ENCODE measurements at places on chromosomes 4 and X.

GRCh38 chr4:47530801-47531200 lies 45.7 kb downstream of the ATP10D start:
- no peak for DNase-seq

GRCh38 chr4:86818211-86818610 lies 31.0 kb downstream of the SLC10A6 start:
- no peak for DNase-seq

GRCh38 chrX:105483011-105483410 lies 262.5 kb upstream of the TEX13A start:
- no peak for DNase-seq

DNA sequence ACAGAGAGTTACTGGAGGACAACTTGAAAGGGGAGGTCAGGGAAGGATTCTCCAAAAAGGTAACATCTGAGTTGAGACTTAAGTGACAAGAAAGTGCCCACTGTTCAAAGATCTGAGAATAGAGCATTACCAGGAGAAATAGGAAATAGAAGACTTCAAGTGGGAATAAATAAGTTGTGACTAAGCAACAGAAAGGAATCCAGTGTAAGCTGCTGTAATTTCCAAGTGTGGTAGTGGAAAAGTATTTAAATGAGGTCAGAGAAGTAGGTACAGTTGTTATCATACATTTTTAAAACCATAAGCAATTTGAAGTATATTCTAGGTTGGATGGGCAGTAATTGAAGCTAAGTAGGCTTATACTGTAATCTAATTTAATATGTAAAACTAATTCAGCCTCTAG lies 211.9 kb downstream of the FBXO8 start:
- DNase-seq: no peak

DNA sequence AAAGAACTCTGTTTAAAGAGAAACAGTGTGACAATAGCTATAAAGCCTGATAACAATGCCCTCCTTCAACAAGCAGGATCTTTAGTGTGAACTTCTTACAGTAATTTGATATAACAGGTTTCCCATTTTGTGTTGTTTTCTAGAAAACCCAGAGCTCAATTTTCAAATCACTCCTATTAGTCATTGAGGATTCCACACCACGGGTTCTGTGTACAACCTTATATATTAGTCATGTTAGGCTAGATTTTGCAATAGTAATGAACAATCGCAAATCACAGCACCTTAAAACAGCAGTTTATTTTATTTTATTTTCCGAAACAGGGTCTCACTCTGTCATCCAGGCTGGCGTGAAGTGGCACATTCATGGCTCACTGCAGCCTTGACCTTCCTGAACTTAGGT lies 1020.9 kb upstream of the INTU start:
- DNase-seq: peak; percentile 5

DNA sequence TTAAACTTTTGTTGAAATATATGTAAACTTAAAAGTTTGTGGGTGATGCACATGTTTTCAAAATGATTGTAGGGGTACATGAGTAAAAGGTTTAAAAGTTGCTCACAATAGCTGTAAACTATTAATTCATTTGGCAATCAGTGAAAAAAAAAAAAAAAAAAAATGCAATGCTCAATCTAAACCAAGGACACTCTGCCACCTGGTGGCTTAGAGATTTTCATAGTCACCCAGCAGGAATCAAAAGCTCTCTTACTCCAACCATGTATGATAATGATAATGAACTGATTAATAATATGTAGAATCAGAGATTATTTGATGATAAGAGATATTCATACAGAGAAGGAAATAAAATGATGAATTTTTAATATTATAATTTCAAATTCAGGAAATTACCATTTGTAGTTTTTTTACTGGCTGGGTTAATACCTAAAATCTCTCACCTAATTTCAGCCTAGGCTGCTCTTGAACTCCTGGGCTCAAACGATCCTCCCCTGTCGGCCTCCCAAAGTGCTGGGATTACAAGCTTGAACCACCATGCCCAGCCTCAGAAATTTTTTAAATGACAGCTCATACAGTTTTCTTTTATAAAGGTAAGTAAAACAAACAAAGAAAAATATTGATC lies 46.9 kb upstream of the SLC25A4 start:
- no peak for DNase-seq

DNA sequence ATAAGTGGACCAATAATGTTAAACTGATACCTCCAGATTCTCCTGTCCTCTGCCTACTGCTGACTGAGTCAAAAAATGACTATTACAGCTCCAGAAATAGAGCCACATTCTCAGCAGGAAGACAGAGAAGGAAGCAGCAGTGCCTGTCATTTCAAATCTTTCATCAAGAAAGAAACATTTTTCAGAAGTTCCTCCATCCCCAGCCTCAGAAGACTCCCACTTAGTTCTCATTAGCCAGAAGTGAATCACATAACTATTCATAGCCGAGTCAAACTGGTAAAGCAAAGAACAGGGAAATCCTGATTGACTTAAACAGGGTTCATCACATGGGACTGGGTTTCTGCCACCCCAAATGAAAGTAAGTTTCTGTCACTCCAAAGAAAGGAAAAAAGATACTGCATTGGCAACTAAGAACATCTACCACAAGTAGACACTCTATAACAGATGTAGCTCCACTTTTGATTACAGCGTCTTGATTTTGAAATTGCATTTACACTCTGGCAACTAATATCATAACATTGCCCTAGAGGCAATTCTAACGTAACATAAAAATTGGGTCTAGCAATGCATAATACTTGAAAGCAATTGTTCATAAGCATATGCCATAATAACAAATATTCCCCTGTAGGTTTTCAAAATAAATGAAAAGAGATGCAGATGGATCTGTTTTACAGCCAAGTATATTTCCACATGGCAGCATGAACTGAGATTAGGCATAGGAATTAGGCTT lies 599.8 kb downstream of the GALNTL6 start:
- no peak for DNase-seq

GRCh38 chr4:127214016-127214415 lies 418.7 kb upstream of the INTU start:
- DNase-seq: no peak

DNA sequence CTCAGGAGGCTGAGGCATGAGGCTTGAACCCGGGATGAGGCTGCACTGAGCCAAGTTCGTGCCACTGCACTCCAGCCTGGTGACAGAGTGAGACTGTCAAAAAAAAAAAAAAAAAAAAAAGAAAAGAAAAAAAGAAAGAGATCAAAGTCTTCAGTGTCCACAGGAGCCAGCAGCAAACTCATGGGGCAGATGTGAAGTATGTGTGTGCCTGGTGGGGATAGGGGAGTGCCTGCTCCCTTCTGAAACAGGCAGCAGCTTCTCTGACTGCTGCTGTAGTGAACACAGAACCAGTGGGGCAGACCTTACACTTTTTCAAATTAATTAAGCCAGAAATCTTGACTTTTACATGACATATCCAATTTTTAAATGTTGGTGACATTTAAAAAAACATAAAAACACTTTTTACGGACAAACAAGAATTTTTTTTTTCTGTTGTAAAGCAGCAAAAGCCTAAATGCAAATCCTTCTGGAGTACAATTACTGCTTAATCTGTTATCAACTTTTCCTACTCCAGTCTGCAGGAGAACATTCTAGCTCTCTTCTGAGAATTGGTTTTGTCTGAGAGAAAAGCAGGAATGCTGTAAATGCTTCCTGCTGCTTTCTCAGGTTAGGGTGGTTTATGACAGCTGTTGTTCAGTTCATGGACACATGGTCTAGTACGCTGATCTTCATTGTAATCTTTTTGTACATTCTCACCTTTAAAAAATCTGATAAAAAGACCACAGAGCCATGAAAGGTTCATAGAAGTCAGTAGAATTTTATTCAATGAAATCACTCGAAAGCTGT lies 311.1 kb downstream of the CAMK2D start:
- no peak for DNase-seq

DNA sequence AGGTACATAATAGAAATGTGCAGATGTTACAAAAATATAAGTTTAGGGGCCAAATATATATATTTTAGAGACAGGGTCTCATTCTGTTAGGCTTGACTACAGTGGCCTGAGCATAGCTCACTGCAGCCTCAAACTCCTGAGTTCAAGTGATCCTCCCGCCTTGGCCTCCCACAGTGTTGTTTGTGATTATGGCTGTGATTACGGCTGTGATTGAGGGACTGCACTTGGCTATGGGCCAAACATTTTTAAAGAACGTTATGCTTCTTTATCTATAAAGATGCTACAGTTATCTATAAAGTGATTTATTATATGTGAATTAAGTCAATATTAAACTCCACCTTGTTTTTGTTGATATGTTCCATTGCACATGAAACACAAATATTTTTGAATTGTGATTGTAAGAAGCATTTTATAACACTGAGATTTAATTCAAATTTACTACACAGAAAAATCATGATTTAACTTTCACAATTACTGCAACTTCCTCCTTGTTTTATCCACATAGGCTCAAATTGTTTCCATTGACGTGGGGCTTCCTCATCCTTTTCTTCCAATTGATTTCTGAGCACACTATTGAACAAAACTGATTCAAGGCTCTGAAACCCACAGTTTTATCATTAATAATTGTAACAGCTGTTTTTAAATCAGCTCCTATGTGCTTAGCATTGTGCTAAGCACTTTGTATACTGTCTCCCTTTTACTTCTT lies 68.4 kb upstream of the BMPR1B start:
- DNase-seq: no peak

- DNase-seq: no peak
Measured at GRCh38 chr4:33911959-33912358, 2332.4 kb downstream of the ARAP2 start.
